Activated naive CD4-positive, alpha-beta T cell treated with Interleukin-2 at 50 U/mL for 16 hours (primary cell): ENCODE measurements at places on chromosomes 11 and 22.

DNA sequence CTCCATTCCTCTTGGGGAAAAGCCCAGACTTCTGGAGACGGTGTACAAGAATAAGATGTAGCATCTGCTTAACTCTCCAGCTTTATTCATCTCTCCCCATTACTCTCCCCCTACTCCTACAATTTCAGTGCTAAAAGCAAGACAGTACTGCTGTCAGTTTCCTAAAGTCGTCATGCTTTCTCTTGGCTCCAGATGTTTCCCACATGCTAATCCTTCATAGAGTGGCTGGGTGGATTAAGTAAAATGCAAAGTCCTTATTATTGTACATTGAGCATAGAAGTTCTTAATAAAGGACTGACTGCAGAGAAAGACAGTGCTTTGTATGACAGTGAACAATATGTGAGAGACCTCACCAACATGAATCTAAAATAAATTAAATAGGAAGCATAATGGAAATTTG is 142.2 kb upstream of the UBASH3B start:
- DNase-seq = no peak

DNA sequence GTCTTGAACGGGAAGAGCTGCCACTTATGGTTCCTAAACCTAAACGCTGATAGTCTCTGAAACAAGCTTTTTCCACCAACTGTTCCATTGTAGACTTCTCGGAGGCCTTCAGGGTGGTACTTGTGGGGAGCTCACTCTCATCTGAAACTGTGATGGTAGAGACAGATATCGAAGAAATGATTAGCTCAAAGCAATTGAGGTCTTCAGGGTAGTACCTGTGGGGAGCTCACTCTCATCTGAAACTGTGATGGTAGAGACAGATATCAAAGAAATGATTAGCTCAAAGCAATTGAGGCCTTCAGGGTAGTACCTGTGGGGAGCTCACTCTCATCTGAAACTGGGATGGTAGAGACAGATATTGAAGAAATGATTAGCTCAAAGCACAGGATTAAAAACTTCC is 175.7 kb downstream of the SWAP70 start:
- DNase-seq = no peak

GRCh38 chr11:39668640-39669039 is 1790.8 kb downstream of the LRRC4C start:
- DNase-seq = no peak

GRCh38 chr11:21911061-21911460 is 281.8 kb upstream of the ANO5 start:
- DNase-seq = no peak

DNA sequence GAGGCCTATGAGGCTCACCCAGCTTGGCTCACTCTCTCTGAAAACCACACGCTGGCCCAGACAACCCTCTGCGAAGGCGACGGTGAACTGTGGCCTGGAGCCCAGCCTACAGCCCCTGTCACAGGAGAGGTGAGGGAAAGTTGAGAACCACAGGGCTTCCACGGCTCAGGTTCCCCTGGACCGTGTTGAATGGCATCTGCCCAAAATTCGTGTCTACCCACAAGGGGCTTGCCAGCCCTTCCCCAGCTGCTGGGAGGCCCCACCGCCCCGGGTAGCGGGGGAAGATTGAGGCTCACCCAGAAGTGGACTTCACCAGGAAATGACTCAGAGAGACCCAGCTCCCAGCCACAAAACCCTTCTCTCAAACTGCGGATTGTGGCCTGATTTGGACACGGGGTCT is 197.1 kb downstream of the CTTN start:
- no peak for DNase-seq

DNA sequence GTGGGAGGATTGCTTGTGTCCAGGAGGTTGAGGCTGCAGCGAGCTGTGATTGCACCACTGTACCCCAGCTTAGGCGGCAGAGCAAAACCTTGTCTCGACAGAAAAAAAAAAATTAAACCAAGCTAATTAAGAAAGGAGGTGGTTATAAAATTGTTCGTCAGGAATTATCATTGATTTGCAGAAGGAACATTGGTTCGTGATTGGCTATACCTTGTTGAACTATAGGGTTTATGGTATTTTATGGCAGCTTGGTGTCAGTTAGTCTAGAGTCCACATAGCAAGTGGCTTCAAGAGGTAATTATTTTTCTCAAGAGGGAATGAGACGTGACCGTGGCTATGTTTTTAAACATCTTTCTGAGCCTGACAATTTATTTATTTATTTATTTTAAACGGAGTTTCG is 11.5 kb upstream of the TMEM216 start:
- DNase-seq = no peak

- no peak for DNase-seq
Measured at GRCh38 chr11:75770102-75770501, 1.5 kb downstream of the DGAT2 start.

GRCh38 chr11:116062490-116063171 is 558.4 kb upstream of the CADM1 start:
- DNase-seq = no peak

- DNase-seq = no peak
Measured at GRCh38 chr11:5550440-5551095, 2.2 kb upstream of the OR52H1 start.
